Activated CD4-positive, CD25-positive, alpha-beta regulatory T cell (primary cell): ENCODE measurements at places on chromosomes 2 and 18.

GRCh38 chr2:63555931-63556330 is 32.3 kb downstream of the WDPCP start:
- no peak for DNase-seq

DNA sequence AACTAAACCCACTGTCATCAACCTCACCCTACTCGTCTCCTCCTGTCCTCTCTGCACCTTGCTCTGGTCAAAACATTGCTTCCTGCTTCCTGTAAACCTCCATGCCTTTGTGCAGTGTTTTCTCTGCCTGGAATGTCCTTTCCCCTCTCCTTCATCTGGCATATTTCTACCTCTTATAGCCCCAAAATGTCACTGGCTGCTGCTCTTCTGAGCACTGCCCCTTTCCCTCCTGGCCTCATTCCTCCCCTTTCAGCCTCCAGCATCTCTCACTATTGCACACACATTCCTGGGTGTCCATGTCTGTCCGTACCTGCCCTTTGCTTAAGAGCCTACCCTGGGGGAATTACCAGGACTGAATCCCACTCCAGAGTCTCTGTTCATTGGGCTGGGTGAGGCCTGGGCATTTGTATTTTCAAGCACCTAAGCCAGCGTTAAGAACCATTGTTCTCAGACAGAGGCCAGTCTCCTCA is 84.9 kb downstream of the MOGAT1 start:
- no peak for DNase-seq

DNA sequence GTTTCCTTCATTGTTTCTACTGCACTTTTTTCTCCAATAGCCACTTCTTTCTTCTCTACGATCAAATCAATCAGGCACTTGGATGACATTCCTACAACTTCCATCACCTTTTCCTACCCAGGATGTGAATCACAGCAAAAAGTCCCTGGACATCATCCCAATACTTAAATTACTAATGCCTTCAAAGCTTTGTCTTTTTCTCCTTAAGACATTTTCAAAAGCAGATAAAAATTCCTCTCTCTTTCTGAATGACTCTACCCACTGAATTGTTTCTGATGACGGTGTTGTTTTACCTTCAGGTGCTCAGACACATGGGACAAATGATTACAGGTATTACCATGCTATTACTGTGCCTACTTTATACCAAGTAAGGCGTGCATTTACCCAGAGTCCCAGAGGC is 500.9 kb downstream of the FBXO15 start:
- DNase-seq, result no peak

DNA sequence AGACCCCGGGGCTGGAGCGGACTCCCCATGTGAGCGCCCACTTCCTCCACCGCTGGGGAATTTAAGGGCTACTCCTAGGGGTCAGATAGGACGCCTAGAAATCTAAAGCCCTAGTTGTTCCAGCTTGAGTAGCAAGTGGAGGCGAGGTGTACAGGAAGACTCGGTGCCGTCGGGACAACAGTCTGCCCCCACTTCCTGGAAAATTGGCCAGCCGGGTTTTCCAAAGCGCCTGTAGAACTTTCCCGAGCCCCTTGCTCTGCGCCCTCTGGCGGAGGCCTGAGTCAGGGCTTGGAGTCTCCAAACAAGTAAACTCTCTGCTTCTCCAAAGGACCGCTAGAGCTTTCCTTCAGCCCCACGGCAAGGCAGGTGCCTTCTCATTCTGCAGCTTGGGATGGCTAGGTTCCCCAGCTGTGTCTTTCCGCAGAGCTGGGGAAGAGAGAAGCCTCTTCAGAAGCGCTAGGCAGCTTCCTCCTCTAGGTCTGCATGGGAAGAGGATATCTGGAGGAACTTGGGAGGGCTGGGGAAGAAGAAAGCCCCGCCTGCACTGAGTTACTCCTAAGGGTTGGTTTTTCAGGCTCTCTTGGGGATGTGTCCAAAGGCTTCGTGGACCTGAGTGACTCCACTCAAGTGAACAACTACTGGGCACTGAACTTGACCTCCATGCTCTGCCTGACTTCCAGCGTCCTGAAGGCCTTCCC is 681 bp downstream of the SPR start:
- peak; percentile 24 for DNase-seq

GRCh38 chr18:77101410-77102258 is 30.9 kb downstream of the MBP start:
- no peak for DNase-seq

- no peak for DNase-seq
These were observed 7.4 kb downstream of the CHST10 start for GRCh38 chr2:100409975-100410647.

DNA sequence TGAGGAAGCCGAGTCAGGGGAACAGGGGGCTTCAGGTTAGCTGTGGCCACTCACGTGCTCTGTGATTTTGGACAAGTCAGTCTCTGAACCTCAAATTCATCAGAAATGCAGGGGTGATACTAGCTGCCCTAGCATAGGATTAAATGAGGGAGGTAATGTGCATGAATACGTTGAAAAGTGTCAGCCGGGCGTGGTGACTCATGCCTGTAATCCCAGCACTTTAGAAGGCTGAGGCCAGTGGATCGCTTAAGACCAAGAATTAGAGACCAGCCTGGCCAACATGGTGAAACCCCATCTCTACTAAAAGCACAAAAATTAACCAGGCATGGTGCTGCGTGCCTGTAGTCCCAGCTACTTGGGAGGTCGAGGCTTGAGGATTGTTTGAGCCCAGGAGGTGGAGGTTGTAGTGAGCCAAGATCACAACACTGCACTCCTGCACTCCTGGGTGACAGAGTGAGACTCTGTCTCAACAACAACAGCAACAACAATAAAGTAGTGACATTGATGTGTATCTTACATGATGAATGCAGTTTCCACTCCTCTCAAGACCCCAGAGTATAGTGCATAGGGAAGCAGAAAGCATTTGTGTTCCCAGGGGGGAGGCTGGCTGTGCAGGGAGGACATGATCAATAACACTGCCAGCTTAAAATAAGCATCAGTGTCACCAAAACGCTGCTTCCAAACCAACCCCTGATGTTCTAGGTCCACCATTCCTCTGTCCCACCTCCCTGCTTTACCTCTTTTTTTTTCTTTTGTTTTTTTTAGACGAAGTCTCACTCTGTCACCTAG is 68.8 kb downstream of the HNRNPLL start:
- no peak for DNase-seq

DNA sequence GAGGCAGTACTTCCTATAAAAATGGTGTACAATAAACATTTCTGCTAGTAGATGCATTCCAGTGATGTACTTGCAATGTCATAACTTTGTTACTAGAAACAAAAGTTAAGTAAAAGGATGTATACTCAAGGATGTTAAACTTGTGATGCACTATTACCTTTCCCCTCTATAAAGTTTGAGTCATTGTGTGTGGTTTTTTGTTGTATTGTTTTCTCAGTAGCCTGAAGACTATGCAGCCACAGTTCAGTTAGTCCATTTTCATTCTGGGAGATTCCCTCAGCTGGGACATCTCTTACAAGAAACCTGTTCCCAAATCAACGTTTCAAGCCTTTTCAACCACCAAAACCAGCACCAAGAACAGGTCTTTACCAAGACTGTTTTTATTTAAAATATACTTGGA is 5.6 kb downstream of the ATP5MC3 start:
- DNase-seq, result no peak

- DNase-seq, result no peak
These were observed 233.3 kb downstream of the SETBP1 start for GRCh38 chr18:44914028-44914427.

- DNase-seq, result no peak
These were observed 1.1 kb downstream of the DLGAP1 start for GRCh38 chr18:4453874-4454536.

DNA sequence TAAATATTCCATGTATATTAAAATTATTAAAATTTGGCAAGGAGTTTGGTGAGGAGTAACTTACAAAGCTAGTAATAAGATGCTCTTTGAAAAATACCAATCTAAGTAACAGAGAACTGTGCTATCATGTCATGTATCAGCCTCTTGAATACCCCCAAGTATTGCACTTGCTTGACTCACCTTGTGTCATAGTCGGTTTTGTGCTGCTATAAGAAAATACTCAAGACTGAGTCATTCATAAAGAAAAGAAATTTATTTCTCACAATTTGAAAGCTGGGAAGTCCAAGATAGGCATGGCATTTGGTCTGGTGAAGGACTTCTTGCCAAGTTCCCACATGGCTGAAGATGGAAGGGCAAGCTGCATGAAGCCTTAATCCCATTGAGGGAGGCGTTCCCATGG is 179.2 kb downstream of the MEMO1 start:
- no peak for DNase-seq

DNA sequence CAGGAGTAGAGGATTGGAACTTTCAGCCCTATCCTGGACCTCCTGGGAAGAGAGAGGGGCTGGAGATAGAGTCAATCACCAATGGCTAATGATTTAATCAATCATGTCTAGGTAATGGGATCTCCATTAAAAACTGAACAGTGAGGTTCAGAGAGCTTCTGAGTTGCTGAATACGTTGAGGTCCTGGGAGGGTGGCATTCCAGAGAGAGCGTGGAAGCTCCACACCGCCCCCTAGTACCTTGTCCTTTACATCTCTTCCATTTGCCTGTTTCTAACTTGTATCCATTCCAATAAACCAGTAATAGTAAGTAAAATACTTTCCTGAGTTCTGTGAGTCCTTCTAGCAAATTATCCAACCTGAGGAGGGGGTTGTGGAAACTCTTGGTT is 101.7 kb downstream of the B3GNT2 start:
- DNase-seq, result no peak

GRCh38 chr2:229591611-229592010 is 122.7 kb downstream of the DNER start:
- no peak for DNase-seq

- no peak for DNase-seq
These were observed 687 bp downstream of the CTDP1 start for GRCh38 chr18:79680100-79680879.

DNA sequence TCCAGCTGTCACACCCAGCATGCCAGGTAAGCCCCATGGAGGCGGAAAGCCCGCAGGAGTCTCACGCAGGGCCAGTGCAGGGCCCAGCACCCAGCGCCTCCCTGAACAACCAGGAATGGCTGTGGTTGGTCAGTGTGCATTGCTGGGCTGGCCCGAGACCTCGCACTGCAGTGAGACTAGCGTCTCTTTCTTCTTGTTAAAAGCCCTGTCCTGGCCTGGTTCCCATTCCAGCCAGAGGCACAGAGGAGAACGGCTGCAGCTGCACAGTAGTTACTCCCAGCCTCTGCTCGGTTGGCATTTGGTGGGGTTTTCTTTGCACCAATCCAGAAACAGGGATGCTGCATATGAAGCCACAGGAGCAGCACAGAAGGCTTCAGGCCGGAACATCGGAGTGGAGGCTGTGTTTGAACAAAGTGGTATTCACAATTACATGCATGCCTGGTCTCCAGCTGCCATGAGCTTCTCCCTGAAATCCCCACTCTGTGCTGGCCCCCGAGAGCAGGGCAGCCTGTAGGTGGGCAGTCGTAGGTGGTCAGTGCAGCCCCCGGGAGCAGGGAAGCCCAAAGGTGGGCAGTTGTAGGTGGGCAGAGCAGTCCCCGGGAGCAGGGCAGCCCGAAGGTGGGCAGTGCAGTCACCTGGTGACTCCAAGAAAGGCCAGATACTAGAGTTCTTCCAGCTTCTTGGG is 163.7 kb upstream of the PXDN start:
- no peak for DNase-seq

DNA sequence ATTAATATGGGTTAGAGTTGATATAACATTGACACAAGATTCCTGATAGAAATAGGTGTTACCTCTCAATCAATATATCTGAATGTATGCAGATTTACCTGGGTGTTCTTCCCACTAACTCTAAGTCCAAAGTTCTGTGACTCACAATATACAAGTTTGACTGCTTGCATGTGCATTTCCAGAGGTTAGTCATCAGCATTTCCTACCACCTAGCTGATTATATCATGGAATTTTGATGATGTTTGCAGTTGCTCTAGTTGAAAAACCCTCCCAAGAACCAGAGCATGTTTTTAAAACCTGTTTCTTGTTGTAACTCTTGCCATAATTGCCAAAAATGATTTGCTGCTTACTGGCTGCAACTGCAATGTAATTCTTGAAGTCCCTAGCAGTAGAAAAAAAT is 15.0 kb upstream of the DSG1 start:
- no peak for DNase-seq

GRCh38 chr2:85584354-85584856 is at the start of gene VAMP5:
Gene VAMP5 (plus strand): TSS chr2:85584431. CDS start chr2:85584491, 60 bp downstream.
- DNase-seq, result peak; percentile 19

GRCh38 chr18:27599202-27599829 is 414.2 kb upstream of the CHST9 start:
- no peak for DNase-seq

GRCh38 chr18:59140302-59140885 is 710 bp downstream of the SEC11C start:
- DNase-seq, result no peak

GRCh38 chr2:81528852-81529480 is 1224.4 kb upstream of the LRRTM1 start:
- DNase-seq, result no peak

DNA sequence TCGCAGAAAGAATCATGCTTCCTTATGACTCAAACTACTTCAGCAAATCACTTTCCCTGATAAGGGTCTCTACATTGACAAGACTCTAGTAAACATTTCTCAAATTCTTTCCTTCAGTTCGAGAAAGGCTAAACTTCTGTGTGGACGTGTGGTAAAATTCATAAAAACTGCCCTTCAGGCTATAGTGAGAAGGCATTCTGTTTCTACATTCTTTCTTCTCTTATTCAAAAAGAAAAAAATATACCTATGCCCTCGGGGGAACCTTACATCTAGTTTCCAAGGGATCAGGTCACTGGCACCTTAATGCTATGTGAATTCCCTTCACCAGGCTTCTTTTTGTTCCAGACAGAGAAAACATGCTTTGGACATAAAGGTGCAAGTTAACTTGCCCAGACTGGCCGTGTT is 4.9 kb downstream of the VIT start:
- DNase-seq, result no peak

GRCh38 chr18:25147877-25148488 is 204.0 kb downstream of the ZNF521 start:
- DNase-seq, result no peak

- DNase-seq, result no peak
These were observed 25.2 kb downstream of the ANKRD44 start for GRCh38 chr2:197285361-197285760.

DNA sequence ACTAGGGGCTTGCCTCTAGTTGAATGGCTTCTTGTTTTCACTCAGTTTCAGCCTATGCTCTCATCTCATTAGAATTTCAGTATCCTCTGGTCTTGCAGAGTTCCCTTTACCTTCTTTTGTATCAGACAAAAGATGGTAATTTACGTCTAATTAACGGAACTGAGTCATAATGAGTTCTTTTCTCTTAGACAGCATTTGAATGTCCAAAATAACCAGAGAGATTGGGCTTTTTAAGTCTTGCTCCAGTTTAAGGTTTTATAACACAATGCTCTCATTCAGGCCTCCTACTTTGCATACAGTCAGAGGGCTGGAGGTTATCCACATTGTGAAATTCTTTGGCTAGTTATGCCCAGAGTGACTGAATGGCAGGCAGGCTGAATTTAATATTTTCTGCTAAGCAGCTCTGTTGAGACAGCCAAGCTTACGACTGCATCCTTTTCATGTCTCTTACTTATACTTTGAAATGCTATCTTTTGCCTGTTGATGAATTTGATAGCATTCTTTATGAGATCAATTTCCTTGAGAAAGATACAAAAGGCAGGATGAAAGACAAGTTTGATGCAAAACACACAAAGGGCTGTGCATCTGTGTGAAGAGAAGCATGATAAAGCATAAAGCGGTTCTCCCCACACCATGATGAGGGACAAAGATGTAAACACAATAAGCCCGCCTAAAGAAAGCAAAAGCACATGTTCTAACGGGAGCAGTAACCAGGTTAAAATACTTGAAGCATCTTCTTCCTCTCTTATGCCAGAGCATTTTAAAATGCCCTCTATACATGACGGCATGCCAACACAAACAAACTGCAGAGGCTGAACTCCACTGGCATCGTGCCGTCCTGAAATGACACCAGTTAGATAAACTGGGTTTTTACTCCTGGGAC is 90.0 kb downstream of the CDH2 start:
- no peak for DNase-seq
